ENCODE measurements at places on chromosomes 1 and 21.

DNA sequence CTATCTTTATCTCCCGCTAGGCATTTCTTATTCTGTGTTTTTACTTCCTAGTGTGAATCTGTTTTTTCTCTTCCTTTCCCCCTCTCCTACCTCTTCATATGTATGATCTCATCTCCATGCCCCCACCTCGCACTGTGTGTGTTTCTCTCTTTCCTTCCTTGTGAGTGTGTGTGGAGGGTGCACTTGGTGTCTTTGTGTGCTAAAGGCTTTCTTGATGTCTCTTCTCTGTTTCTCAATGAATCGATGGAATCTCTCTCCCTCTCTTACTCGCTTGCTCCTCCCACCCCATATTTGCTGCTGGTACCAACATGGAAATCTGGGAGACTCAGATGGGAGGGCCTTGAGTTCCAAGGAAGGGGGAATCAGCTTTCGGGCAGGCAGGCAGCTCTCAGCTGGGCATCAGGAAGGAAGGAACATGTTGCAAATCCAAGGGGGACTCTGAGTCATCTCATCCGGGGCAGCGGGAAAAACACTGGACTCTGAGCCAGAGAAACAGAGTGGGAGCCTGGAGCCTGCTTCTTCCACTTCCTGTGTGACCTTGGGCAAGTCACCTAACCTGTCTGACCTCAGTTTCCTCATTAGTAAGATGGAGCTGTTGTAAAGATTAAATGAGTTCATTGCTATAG is 147.5 kb downstream of the PTPRU start:
- DNase-seq, result no peak

DNA sequence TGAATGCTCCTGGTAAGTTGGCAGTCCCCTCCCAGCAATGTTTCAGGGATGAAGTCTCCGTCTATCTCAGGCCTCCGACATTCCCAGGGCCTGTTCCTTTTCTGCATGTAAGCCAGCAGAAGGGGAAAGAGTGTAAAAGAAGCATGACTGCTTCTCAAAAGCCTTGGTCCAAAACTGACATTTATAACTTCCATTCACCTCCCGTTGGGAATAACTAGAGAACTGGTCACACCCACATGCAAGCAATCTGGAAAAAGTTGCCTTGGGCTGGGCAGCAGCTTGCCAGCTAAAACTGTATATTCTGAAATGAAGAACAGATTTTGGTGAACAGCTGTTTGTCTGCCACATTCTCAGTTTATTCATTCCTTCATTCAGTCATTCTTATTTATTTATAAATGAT is 24.2 kb upstream of the NPL start:
- DNase-seq, result no peak

DNA sequence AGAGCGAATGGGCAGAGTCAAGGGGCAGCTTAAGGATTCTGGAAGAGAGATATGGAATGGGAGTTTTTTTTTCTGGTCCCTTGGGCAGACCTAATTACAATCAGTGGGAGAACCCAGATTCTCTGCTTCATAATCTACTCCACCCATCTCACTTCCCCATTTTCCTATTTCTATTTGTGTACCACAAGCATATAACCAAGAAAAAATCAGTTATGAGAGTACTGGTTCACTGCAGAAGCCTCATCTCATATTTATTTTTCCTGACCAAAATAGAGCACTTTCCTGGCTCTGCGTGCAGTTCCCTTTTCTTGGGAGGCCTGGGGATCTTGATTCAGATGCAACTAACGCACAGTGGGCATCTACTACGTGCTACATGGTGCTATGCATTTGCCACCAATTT is 82.2 kb upstream of the SLFNL1 start:
- DNase-seq, result no peak

DNA sequence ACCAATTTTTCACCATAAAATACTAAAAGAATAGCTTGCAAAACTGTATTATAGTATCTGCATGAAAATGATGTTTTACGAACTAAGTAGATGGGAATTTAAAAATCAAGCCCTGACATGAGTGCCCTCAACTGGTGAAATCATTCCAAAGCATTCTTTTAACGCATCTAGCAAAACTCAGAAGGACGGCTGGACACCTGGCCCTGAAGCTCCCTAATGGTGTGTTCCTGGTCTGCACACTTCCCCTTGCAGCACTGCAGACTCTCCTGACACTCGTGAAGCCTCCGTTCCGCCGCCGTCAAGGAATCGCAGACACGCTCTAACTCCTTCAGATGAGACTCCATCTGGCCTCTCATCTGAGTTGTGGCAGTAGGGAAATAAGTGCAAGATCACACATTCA is 39.9 kb downstream of the ODF2L start:
- DNase-seq, result no peak

- no peak for DNase-seq
Measured at GRCh38 chr1:4476394-4476793, 178.0 kb upstream of the AJAP1 start.

- DNase-seq, result no peak
Measured at GRCh38 chr1:234154320-234155251, 218.7 kb upstream of the COA6 start.

Measured in stimulated activated CD4-positive, alpha-beta T cell treated with anti-CD3 and anti-CD28 coated beads, TNF-alpha, amount 100 ng/mL, for 1 hour (primary cell).